ENCODE measurements at places on chromosomes 5 and 9.

DNA sequence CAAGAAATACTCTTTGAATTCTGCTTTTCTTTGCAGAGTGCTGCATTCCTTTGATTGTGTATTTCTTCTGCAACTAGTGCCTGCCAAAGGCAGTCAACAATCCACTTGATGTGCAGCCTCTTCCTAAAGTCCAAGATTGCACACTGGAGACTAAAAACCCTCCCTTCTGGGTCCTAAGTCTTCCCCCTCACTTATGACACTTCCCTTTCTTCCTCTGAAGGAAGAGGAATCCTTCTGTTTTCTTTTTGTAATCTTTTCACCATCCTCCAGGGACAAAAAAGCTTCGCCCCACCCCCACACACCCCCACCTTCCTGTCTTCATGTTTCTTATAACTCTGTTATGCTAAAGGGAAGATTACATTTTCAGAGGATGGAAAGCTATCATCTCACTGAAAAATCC is 39.9 kb downstream of the WDR36 start:
- no peak for DNase-seq

GRCh38 chr5:19411936-19412335 is 576.1 kb downstream of the CDH18 start:
- DNase-seq: no peak

DNA sequence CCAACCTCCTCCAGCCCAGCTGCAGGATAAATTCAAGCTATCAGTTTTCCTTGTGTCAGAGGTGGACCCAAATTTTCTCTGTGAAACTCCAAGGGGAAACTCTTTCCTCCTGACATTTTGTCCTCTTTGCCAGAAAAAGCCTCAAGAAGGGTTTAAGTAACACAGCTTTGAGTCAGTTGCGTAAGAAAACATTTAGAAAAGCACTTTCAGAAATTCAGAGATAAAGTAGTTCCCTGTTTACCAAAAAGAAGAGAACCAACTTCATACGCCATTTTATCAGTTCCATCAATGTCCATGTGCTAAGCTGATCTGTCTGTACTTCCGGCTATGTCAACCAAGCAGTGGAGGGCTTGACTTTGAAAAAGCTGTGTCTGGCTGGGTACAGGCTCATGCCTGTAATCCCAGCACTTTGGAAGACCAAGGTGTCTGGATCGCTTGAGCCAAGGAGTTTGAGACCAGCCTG is 19.9 kb upstream of the SUSD1 start:
- DNase-seq: no peak

DNA sequence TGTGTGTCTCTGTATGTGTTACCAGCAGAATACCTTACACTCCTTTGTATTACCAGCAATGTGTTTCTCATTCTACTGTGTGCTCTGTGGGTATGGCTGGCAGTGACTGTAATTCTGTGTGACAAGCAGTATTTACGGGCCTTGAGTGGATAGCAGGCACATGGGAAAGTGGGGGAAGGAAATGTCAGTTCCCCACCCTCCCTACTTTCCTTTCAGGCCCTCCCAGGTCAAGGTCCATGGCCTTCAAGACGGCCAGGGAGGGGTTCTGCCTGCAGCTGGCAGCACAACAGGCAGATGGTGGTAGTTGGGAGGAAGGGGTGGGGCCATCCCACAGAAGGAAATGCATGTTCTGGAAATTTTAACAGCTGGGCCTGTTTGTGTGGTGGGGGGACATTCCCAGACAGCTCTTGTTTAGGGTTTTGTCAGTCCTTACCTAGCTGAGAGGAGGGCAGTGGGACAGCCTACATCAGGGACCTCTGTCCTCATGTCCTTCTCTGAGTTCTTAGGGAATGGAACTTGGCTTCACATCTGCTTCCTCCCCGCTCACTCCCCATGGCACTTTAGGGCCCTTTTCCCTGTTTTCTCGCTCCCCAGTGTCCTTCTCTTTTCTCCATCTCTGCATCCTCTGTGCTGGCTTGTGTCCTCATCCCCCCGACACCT is 14.6 kb upstream of the TNIP1 start:
- no peak for DNase-seq

- no peak for DNase-seq
These were observed 84.1 kb downstream of the TLE1 start for GRCh38 chr9:81605170-81605670.

DNA sequence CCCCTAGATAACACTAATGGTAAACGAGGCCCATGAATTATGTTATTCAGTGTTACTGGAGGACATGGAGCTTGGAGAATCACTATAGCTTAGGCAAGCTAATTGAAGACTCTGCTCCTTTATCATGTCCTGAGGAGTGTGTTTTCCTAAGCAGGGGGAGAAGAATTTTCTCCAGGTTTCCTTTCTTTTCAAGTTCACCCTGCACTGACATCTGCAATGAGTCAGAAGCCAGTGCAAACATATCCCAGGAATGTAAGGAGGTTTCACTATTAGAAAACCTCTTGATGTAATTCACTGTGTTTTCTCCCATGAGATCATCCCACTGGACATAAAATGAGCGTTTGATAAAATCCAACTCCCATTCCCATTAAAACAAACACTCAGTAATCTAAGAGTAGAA is 75.6 kb downstream of the DMRT2 start:
- DNase-seq: no peak

- no peak for DNase-seq
These were observed 139.1 kb upstream of the ADRA1B start for GRCh38 chr5:159777049-159777660.

DNA sequence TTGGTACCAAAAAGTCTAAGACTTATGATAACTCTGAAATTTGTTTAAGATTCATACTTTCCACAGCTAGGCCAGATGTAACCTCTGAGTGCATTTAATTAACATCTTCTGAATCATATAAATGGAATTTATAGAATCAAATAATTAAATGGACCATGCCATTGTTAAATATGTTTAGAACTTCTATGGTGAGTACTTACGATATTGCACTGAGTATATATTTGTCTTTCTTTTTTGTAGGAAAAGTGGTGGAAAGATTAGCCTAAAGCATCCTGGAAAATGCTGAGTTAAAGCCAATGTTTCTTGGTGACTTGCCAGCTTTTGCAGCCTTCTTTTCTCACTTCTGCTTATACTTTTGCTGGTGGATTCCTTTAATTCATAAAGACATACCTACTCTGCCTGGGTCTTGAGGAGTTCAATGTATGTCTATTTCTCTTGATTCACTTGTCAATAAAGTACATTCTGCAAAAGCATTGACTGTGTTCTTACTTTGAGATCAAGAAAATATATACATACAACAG is 11.9 kb downstream of the SPINK6 start:
- no peak for DNase-seq

- DNase-seq: no peak
These were observed 126.7 kb downstream of the GRIA1 start for GRCh38 chr5:153617190-153617589.

Measured in stimulated activated CD8-positive, alpha-beta memory T cell treated with anti-CD3 and anti-CD28 coated beads, Interleukin-4, amount 100 ng/mL, for 1 hour (primary cell).